ENCODE measurements at places on chromosomes 2 and 18. TPM values are rescaled to one million over a fixed set of nuclear protein-coding genes. Genes with fewer than 3 reads are reported as not detected.
A peak's percentile ranks its signal among the peaks of the same experiment; 100 is the strongest.

GRCh38 chr2:236022128-236022527 is 146.1 kb downstream of the GBX2 start:
- DNase-seq: no peak

DNA sequence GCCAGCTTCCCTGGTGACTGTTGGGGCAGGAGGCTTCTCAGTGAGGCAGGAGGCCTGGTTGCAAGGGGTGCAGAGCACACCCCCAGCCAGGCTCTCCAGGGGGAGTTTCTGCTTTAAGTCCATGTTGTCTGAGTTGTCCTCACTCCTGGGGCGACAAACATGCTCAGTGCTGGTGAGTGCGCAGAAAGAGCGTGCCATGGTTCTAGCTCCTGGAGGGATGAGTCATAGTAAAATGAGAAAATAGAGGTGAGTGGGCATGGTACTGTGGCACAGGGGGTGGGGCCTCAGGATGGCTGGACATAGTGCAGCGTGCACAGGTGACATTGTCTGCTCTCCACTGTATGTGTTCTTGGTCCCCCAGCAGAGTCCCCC is 457.2 kb upstream of the HS6ST1 start:
- no peak for DNase-seq

The SERPINB13 gene
- total RNA-seq: not detected

DNA sequence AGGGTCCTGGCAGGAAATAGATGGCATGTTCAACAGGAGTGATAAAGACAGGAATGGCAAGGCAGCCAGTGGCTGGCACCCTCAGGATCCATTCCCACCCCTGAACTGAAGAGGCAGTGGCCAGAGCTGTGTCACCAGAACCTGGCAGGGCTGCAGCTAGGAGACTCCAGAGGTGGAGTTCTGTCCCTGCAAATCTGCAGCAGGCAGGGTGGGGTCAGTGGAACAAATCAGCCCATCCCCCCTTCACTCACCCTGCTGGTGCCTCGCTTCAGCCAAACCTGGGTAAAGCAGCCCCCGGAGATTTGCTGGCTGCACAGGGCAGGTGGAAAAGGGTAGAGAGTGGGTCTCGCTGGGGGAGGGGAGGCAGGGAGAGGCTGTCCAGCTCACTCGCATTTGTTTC is 12.7 kb downstream of the INPP5D start:
- DNase-seq: no peak

DNA sequence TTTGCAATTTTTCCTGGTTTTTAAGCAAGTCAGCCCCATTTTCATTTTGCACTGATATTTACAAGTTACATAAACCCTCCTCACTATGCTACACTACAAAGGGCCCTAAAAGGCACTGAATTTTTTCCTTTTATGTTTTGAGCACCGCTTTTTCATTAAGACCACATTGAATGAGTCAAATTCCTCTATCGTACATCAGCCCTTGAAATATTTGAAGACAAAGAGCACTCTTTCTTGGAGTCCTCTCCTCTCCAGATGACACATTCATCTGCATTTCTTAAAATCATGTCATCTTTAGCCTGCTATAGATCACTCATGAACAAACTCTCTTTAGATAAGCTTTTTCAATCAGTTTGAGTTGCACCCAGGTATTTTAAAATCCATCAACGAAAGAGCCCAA is 306.6 kb upstream of the SOX11 start:
- no peak for DNase-seq

The GLI2 gene
- total RNA-seq: 0.45 TPM

DNA sequence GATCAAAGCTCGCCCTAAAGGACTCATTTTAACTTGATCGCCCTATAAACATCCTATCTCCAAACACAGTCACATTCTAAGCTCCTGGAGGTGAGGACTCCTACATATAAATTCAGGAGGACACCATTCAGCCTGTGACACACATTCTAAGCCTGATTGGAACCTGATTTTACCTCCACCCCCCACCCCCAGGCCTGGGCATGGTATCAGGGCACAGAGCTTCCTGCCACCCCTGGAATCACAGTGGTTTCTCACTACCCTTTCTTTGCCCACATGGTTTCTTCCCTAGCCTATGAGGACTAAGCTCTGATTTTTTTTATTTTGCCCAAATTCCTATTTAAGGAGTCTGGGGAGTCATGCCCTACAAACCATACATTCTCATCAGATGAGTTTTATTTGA is 428.1 kb upstream of the ID2 start:
- DNase-seq: no peak

The HOXD10 gene
- total RNA-seq: 33.5 TPM

DNA sequence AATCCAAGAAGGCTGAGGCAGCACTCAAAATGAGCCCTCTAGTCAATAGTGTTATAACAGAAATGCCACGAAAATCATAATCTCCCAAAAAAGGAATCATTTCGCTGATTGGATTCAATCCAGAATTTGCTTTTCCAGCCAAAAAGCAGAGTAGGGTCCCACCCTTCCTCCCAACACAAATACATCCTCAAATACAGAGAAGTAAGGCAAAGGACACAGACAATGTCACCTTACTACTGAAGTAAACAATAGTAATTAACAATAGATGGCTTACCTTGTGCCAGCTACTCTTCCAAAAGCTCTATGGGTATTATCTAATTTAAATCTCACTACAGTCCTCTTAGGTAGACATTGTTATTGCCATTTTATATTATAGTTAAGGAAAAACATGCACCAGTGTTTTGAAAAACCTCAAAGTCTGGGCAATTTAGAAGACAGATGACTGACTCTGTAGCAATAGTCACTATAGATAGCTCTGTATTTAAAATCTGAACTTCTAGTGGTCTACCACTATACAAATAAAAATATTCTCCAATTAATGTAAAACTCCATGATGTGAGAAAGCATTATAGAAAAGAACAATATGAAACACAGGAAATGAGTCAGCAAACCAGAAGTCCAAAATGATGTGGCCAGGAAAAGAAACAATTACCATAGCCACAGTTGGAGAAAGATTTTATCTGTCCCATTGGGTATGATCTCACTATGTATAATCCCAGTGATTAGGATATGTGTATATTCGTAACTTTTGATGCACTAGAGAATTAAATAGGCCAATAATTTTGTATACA is 305.0 kb upstream of the ERBB4 start:
- DNase-seq: peak; percentile 40

The G6PC2 gene
- not detected for total RNA-seq

The RESP18 gene
- not detected for total RNA-seq

DNA sequence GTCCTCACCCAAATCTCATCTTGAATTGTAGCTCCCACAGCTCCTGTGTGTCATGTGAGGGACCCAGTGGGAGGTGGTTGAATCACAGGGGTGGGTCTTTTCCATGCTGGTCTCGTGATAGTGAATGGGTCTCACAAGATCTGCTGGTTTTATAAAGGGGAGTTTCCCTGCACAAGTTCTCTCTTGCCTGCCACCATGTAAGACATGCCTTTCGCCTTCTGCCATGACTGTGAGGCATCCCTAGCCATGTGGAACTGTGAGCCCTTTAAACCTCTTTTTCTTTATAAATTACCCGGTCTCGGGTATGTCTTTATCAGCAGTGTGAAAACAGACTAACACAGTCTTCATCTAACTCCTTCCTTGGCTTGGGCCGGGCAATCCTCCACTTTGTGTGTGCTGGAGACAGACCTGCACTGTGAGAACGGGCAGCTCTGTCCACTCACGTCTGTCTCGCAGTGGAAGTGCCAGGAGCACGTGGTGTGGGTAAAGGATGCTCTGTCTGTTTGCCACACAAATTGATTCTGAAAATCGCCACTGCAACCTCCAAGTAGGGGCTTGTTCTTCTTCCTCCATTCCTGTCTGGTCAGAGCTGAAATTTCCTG is 47.6 kb upstream of the OTOS start:
- no peak for DNase-seq

DNA sequence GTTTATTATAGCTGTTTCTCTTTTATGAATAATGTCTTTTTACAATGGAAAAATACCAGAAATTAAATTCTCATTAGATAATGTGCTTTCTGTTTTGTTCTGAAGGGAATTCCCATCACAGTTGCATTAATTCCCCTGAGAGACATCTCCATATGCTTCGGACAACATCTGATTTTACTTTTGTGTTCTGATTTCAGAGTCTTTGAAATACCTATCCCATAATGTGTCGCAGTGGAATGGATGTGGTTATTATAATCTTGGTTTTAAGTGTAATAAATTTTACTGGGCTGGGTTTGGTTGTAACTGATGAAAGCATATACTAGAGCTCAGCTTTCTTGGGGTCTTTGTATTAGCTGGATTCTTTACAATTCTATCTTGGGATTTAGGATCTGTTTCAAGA is 12.5 kb downstream of the SPTBN1 start:
- no peak for DNase-seq

The SYT4 gene
- not detected for total RNA-seq

- DNase-seq: peak; percentile 74
Observed at GRCh38 chr2:235278771-235279355, 215.0 kb upstream of the AGAP1 start.

Measured in renal cortical epithelial cell (primary cell).